ENCODE measurements at places on chromosomes 1 and 21.

DNA sequence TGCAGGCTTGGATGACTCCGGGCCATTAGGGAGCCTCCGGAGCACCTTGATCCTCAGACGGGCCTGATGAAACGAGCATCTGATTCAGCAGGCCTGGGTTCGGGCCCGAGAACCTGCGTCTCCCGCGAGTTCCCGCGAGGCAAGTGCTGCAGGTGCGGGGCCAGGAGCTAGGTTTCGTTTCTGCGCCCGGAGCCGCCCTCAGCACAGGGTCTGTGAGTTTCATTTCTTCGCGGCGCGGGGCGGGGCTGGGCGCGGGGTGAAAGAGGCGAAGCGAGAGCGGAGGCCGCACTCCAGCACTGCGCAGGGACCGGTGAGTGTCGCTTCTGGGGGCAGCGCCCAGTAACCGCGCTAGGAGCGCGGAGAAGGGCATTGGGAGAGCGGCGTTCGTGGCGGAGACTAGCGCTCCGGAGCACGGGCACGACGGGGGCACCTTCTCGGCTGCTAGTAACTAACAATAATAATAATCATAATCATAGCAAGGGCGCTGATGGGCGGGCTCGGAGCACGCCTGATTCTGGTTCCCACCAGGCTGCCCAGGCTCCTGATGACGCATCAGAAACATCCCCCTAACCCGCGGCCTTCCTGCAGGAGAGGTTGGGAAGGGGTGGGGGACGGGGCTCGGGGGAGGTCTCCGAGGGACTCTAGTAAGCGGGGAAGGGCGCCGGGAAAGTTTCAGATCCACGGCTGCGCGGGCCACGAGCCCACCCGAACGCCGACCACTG is at the start of gene MX1:
Gene MX1, plus strand, starts transcription at position 286 of the 722 bp plus-strand sequence. CDS start 5,832 bp downstream, outside the sequence.
- peak; percentile 48 for DNase-seq

DNA sequence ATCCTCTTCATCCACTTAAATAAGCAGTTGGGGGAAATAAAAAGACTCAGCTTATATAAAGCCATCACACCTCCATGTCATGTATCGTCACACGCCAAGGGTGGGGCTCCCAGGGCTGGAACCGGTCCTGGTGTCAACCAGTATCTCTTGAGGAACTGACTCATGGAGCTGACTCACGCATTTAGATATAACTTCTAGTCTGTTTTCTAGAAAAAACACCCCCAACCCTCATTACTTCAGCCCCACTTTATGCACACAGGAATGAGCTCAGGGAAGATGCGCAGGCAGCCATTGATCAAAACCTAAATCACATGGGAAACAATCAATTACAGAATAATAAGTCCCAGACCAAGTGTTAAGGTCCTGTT is 6.9 kb upstream of the IL22RA1 start:
- no peak for DNase-seq

DNA sequence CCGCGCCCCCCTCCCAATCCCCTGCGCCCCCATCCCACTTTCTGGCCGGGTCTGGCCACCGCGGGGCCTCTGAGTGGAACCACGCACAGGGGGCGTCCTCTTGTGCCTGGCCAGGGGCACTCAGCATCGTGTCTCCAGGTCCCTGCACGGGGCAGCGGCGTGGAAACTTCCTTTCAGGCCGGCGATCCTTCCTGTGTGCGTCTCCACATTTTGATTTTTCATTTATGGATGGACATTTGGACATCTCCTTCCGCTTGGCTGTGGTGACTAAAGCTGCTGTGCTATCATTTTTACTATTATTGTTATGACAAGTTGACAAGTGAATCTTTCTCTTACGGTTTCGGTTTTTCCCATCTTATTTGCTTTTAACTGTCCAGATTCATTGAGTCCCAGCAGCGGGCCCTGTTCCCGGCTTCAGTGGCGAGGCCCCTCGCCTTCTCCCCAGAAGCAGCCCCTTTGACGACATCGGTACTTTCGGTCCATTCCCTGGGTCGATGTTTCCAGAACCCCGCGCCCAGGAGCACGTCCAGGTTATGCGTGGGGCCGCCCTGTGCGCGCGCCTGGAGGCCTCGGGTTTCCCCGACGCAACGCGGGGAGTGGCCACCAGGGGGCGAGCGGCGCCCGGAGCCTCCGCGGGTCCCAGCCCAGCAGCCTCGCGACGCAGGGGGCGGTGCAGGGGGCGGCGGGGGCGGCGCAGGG is 12.4 kb upstream of the SLC19A1 start:
- DNase-seq = peak; percentile 87

GRCh38 chr1:54325284-54325683 is 80.9 kb downstream of the SSBP3 start:
- no peak for DNase-seq

DNA sequence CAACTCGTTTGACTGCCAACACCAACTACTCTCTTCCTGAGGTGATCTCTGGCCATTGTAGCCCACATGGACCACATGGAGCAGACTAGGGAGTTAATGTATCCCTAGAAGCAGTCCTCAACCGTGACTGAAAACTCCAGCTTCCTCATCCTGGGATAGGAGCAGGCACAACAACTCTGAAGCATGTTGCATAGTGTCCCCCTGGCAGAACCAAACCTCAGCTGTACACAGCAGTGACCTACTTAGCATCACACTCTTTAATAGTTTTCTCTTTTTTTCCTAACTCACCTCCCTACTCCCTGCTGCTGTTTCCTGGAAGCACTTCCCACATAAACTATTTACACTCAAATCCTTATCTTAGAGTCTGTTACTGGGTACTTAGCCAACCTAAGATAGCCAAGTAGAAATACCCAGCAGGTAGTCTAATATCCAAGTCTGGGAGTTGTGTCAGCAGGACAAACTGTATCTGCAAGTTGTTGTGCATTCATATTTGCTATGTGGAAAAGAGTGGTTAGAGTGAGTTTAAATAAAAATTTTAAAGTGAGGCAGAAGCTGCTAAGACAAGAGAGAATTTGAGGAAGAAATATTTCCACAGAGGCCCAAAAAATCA is 228.8 kb downstream of the LTN1 start:
- DNase-seq = no peak

DNA sequence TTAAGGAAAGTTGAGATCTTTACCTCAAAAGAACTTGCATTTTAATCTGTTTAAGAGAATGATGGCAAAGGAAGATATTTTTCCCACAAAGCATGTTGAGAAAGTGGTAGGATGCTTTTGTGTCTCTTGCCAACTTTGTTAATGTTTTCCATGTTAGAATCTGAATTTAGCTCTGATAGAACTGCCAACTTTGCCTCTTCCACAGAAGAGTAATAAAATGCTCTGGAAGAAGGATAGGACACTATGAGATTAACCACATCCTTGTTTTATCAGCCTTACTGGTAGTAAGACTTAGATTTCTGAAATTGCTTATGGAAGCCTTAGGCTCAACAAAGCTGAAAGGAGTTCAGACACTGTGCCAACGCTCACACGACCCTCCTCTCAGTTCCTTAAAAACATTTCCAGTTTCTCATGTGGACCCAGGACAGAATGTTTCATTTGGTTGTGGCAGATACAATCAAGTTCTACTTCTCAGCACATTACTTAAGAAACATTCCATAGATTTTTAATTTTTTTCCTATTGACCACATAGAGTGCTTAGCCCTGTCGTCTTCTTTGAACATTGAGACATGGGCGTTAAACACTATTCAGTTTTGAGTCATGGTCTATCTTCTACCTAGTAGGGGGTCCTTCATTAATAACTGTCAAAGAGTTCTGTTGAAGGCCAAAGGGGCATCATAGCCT is 59.0 kb downstream of the MTR start:
- no peak for DNase-seq

DNA sequence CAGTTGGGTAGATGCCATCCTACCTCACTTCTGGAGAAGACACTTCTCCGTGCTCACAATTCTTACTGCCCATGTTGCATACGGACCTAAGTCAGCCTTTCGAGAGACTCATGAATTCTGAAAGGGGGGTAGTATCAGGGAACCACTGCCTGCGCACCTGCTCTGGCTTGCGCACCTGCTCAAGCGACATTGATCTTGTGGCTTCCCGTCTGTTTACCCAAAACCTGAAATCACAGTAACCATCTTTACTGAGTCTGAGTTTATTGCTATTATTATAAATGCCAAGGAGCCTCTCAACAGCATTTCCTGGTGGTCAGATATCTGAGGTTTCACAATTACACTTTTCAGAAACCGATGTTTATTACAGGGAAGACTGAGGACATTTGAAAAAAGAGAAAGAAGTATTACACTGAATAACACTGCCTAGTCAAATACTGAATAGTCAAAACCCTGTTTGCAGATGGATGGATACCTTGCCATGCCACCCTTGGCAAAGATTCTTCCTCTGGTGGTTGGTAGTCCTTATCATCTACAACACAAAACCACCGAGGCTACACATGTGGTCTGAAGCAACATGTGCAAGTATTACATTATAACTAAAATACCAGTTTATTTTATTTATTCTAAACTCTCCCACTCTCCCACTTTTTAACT is 208.7 kb downstream of the SIPA1L2 start:
- DNase-seq = no peak

GRCh38 chr1:212852105-212852688 is 4.7 kb upstream of the SPATA45 start:
- DNase-seq = no peak

GRCh38 chr1:32865639-32866405 is 4.9 kb downstream of the FNDC5 start:
- DNase-seq = no peak

- DNase-seq = no peak
These were observed 73.8 kb downstream of the LYPLAL1 start for GRCh38 chr1:219247441-219247840.

DNA sequence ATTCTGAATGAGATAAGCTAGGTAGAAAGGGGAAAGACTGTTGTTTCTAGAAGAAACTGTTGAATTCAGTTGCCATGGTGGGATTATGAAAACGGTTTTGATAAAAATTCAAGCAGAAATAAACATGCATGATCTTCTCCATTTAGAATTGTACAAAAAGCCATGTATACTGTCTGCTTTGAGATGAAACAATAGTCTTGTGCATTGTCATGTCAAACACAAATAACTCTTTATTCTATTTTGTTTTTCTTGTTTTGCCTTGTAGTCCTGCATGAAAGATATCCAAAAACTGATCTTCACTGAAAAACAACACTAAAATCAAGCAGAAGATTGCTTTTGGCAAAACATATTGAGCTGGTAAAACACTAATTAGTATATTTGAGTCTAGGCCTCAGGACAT is 659.9 kb downstream of the LTN1 start:
- no peak for DNase-seq

GRCh38 chr1:3981746-3982505 is 81.9 kb upstream of the C1orf174 start:
- DNase-seq = no peak

GRCh38 chr1:94298861-94299260 is 61.5 kb upstream of the ARHGAP29 start:
- DNase-seq = peak; percentile 46

DNA sequence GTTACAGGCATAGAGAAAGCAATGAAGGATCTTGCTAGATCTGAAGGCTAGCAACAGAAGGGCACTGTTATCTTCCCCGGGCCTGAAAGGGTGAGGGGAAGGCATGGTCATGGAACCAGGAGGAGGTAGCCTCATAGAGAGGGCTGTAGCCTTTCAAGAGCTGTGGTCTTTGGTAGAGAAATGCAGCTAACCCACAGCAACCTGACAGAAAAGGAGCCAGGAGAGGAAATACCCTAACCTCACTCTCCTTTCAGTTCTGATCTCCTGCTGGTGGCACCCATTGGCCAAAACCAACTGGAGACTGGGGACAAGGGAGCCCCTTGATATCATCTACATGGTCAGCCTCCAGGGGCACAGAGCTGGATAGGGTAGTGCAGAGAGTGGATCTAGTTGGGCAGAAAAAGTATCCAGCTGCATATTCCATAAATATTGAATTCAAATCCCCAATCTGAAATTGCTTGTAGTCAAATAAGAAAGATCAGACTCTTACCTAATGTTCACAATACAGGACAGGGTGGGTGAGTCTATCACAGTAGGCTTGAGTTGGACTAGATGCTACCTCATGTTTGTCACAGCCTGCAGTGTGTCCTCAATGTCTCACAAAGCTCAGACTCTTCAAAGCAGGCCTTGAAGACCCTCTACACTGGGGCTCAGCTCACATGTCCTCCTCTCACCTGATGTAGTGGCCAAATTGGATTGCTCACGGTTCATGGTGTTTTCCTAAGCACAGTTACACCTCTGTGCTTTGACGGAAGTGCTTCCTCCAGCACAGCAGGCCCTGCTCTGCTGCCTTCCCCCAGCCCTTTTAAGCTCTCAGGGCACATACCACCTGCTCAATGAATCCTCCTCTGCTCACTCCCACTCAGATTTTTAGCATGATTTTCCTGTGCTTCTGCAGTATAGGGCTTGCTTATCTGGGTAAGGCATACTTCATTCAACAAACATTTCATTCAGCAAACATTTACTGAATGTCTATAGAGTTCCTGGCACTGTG is 74.1 kb upstream of the JUN start:
- DNase-seq = no peak

DNA sequence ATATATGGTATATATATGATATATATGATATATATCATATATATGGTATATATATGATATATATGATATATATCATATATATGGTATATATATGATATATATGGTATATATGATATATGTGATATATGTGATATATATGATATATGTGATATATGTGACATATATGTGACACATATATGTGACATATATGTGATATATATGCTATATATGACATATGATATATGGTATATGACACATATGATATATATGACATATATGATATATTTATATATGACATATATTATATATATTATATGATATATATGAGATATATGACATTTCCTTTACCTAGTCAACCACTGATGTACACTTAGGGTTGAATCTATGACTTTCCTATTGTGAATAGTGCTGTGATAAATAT is 36.1 kb upstream of the EEIG2 start:
- no peak for DNase-seq

DNA sequence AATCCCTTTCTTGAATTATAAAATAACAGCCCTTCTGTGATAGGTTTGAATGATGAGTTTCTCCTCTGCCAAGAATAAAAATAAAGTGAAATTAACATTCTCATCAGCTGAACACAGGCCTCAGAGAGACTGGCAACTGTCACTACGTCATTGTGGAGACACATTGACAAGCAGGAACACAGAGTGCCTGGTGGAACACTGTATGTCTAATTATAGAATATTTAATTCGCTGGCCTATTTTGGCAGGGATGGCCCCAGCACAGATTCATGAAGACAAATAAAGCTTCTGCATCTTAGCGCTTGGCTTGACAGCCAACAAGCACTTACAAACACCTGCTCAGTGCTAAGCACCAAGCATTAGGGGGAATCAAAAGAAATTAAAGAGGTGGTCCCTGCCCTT is 52.0 kb upstream of the SMYD2 start:
- DNase-seq = no peak

Data from right lung (tissue), 10 donors.